ENCODE measurements at places on chromosomes 7 and 10. TPM values are rescaled to one million over a fixed set of nuclear protein-coding genes. Genes with fewer than 3 reads are reported as not detected.

DNA sequence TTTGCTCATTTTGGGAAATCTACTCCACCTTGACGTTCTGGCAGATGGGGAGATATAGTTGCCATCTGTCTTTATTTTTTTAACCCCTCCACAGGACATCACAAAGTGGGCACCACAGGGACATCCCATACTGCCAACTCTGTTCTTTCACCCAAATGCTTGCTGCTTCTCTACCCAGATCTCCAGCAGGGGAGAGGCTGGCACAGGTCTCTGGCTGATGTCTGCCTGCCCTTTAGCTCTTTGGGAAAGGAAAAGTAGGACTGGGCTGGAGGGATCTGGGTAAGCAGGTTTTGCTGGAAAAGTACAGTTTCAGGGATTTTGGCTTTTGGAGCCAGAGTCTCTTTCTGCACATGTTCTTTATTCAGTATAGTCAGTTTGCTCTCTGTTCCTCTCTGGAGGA, 156.7 kb downstream of the ANLN start:
- no peaks in the 10 kb centered on the region for H3K4me1 ChIP-seq
- H3K36me3 ChIP-seq = no peaks in the 10 kb centered on the region
- DNase-seq = no peak

- H3K4me3 ChIP-seq = no peak overlapping the region
- no peak overlapping the region for H3K27ac ChIP-seq
- no peaks in the 10 kb centered on the region for H3K27me3 ChIP-seq
- no peak for DNase-seq
- no peaks in the 10 kb centered on the region for H3K4me1 ChIP-seq
Measured at GRCh38 chr10:108375691-108376090, 1211.2 kb upstream of the SORCS1 start.

DNA sequence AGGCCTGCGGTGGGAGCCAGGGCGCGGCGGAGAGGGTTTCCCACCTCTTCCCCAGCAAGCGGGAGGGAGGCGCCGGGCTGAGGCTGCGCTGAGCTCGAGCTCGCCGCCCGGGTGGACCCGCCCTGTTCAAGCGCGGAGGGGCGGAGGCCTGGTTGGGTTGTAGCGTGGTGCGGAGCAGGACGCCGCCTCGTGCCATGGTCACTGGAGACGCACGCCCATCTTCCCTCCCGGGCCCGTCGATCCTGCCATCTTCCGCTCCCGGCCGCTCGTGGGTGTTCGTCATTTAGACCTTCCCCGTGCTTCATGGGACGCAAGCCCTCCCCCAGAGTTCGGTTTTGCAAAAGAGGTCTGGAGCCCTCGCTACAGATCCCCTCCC, 9.3 kb upstream of the EN2 start:
- H3K27me3 ChIP-seq = peaks cover 62% of the 10 kb centered on the region
- no peak overlapping the region for H3K27ac ChIP-seq
- H3K36me3 ChIP-seq = no peaks in the 10 kb centered on the region
- H3K4me1 ChIP-seq = peaks cover 21% of the 10 kb centered on the region
- no peak overlapping the region for H3K4me3 ChIP-seq

DNA sequence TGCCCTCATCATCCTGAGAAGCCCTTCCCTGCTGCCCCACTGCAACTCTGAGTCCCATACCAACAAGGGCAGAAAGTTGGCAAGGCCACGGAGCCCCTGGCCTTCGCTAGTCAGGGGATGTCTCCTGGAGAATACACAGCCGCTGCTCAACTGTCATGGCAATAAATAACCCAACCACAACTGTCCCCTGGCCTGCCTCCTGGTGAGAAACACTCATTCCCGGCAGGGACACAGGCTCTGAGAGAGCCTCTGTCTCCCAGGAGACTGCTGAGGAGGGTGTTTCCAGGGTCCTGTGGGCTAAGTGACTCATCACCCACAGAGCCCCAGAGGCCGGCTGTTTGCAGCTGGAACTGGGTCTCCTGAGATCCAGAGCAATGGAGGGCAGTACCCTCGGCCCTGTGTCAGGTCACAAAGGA, 354.1 kb downstream of the TNS3 start:
- DNase-seq = no peak
- no peaks in the 10 kb centered on the region for H3K4me1 ChIP-seq
- H3K27me3 ChIP-seq = no peaks in the 10 kb centered on the region
- no peak overlapping the region for H3K27ac ChIP-seq
- no peaks in the 10 kb centered on the region for H3K36me3 ChIP-seq

Gene OR2A5
- total RNA-seq = not detected

Gene HOGA1
- 25.6 TPM for total RNA-seq

GRCh38 chr10:96995851-96996250, 163.8 kb downstream of the LCOR start:
- H3K4me3 ChIP-seq = no peak overlapping the region
- H3K36me3 ChIP-seq = no peaks in the 10 kb centered on the region
- peaks cover 16% of the 10 kb centered on the region for H3K4me1 ChIP-seq

DNA sequence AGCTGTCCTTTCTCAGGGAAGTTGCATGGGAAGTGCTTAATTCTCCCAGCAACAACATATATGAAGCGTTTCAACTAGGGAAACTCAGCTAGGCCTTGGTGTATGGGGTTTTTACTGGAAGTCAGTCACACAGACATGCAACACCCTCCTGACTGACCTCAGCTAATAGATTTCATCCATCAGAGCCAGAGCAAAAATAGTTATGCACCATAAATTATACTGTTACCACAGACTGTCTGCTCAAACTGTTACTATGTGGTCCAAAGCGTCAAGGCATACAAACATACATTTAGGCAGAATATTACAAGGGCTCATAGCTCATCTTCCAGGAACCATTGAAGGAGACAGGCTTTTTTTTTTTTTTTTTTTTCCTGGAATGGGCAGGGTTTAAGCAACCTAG, 417.9 kb downstream of the ANKRD7 start:
- H3K4me3 ChIP-seq = no peak overlapping the region
- H3K27me3 ChIP-seq = no peaks in the 10 kb centered on the region
- H3K36me3 ChIP-seq = no peaks in the 10 kb centered on the region
- DNase-seq = no peak
- H3K4me1 ChIP-seq = no peaks in the 10 kb centered on the region

DNA sequence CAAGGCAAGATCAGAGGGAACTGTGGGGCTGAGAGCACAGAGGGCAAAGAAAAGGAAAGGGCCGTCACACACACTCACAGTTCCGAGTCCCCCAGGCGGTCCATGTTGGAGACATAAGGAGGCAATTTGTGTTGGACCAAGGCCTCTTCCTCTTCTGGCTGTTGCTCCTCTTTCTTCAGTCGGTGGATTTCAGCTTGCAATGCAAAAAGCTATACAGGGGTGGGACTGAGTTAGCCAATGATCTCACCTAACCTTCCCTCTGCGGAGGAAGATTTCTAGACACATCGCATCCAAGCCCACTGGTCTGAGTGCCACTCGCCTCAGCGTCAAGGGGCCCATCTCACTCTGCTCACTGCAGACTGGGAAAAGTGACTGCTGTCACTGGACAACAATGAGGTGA, 5.5 kb downstream of the WDR91 start:
- no peak overlapping the region for H3K4me3 ChIP-seq
- DNase-seq = no peak
- H3K36me3 ChIP-seq = peaks cover 36% of the 10 kb centered on the region
- no peak overlapping the region for H3K27ac ChIP-seq
- H3K27me3 ChIP-seq = no peaks in the 10 kb centered on the region

Gene IFIT2
- 2.6 TPM for total RNA-seq

DNA sequence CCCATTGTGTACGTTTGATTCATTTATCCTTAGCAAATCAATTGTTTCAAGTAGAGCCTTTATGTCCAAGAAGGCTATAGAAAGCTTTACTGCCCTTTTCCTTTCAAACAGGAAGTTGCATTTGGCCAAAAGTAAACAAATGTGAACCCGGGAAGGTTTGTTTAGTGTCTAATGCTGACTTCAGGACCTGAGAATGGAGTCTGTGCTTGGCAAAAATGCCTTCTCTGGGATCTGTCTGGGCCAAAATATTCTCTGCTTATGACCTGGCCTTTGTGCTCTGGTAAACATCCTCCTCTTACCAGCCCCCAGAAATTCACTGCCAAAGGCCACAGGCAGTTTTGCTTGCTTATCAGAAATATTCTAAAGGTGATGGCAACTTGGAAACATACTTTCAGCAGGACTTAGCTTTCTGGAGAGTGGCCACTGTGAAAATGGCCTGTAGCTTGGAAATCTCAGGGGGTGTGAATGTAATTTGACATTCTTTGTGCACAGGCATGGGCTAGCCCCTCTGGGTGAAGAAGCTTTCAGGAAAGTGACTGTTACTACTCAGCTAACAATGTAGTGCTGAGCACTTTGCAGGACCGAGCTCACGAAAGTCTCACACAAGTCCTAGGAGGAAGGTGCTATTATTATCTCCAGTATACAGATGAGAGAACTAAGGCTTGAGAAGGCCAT, 199.5 kb downstream of the PTEN start:
- H3K4me1 ChIP-seq = peaks cover 33% of the 10 kb centered on the region
- no peaks in the 10 kb centered on the region for H3K36me3 ChIP-seq
- DNase-seq = no peak
- no peak overlapping the region for H3K4me3 ChIP-seq
- no peaks in the 10 kb centered on the region for H3K27me3 ChIP-seq

DNA sequence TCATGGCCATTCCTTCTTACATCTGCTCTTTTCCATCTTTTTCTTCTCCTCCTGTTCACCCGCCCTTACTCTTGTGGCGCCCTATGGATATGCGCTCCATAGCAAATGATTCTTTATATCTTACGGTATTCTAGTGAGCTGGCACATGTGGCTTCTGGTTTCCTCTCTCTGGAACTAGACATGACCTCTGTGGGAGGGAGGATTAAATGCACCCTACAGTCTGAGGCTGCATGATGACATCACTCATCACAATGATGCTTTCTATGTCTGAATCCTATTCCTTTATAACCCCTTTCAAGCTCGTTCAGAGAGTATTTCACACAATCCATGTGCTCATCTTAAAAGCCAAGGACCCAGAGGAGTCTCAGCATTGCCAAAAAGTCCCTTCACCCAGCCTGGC, 153.3 kb downstream of the EGFR start:
- peaks cover 40% of the 10 kb centered on the region for H3K36me3 ChIP-seq
- peaks cover 4% of the 10 kb centered on the region for H3K4me1 ChIP-seq
- DNase-seq = no peak
- H3K4me3 ChIP-seq = no peak overlapping the region
- no peaks in the 10 kb centered on the region for H3K27me3 ChIP-seq
- no peak overlapping the region for H3K27ac ChIP-seq

All from right atrium auricular region (tissue), 2 donors.